ENCODE measurements at places on chromosomes 2 and 18. TPM values are rescaled to one million over a fixed set of nuclear protein-coding genes. Genes with fewer than 3 reads are reported as not detected.

DNA sequence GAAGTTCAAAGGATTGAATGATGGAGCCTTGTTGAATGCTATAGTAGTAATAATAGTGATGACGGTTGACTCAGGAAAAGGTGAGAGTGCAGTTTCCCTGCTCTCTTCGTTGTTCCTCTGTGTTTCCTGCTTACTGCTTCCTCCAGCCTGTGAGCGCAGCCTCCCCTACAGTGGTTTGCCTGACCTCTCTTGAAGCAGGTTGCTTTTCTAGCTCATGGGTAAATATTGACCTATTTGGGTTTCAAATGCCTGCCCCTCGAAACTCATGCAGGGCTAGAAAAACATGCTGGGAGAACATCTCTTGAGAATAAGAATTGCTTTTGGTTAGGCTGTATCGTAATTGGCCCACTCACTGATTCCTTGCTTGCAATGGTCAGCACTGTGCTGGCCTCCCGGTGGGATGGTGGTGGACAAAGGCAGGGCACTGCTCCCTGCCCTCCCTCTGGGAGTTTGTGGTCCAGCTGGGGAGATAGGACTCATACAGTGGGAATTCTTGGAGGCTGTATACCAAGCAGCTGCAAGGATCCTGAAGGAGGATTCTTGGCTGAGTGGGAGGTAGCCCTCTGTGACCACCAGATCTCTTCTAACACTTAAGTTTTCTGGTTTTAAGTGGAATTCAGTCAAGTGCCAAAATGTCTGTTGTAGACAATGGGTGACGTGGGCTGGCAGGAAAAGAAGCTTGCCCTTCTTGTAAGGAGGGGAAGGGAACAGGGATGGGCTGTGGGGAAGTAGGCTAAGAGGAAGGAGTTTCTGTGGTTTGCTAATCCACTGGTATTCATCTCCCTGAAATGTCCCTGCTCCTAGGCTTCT is 5.4 kb upstream of the RNF181 start:
- no peak for DNase-seq

The STARD6 gene
- not detected for total RNA-seq

The MBP gene
- total RNA-seq, result 37.7 TPM

DNA sequence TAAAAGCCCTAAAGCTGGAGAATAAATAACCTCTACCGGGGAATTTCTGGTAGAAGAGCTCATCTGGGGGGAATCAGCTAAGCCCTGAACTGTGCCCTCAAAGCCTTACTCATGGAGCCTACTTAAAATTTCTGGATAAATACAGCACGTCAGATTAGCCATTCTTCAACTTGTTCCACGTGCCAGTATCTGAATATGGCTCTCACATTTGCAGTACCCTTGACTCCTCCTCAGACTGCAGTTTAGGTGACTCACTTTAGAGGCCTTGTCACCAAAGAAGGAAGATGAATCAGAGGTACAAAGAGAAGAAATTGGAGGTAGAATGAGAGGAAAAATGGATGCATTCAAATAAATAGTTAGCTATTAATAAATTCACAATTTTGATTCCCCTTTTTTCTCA is 34.6 kb upstream of the POTEC start:
- no peak for DNase-seq

The KCNG2 gene
- total RNA-seq, result 0.32 TPM

DNA sequence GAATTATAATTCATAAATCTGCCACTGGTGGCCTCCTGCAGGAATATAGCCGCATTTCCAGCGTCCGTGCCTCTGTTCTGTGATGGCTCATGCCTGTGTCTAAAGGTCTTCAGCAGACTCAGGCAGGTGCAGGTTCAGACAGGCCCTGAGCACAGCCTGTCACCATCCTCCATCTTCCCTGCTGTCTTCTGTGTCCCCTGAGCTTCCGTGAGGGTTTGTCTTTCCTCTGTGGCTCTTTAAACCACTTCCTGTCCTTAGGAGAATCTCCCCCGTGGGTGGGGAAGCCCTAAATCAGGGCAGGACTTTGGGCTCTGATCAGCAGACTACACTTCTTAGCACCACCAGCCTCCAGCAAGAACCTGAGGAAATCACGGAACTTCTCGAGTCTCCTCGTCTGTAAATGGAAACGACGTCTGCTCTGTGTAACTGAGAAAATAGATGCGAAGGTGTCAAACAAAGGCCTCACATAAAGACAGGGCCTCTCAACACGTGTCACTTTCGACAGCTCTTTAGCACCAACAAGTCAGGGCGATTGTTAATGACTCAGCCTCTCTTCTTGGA is 24.1 kb upstream of the NFATC1 start:
- peak; percentile 71 for DNase-seq

DNA sequence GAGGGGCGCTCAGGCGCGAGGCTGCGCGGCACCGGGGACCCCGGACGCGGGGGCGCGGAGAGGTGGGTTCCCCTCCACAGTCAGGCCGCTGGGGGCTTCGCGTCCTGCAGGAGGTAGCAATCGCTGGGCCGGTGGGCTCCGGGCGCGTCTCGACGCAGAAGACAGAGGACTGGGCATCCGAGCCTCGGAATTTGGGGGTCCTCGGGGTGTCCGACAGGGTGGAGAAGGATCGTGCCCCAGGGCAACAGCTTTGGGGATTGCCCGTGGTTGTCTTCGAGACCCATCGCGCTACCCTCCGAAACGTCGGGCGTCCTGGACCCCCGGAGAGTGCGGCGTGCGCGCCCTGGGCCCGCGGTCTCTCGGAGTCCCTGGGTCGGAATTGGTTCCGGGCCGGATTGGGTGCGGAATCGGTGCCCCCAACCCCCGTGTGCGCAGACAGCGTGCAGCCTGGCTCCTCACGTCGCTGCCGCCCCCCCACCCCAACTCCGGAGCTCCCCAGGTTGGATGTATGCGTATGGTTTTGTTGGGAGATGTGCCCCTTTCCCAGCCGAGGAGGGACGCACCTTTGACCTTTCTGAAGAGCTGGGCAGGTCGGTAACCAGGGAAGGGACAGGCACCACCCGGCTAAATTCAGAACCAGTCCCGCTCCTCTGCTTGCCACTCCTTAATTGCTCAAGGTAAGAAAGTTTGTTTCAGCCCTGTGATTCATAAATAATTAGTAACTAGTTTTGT is 750 bp downstream of the NPAS2 start:
- DNase-seq, result no peak

GRCh38 chr18:7301094-7301493 is 70.2 kb downstream of the LRRC30 start:
- DNase-seq, result no peak

- no peak for DNase-seq
Measured at GRCh38 chr2:183243758-183244157, 119.5 kb downstream of the NUP35 start.

The HOXD10 gene
- total RNA-seq, result 0.16 TPM

DNA sequence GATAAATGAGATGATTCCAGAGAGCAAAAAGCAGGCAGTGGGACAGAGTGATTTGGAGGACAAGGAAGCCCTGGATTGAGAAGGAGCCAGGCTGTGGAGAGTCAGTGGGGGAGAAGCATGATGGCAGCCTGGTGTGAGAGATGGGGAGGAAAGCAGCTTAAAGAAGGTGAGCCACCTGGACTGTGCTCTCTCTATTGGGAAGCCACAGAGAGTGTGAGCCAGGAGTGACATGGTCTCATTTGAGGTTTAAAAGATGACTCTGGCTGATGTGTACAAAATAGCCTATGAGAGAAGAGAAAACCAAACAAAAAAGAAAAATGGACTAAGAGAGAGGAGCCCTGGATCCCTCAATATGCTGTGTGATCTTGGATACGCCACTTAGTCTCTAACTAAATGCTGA is 12.9 kb upstream of the EPAS1 start:
- no peak for DNase-seq

The SAG gene
- not detected for total RNA-seq

GRCh38 chr2:191691898-191692297 is 14.0 kb downstream of the NABP1 start:
- no peak for DNase-seq

DNA sequence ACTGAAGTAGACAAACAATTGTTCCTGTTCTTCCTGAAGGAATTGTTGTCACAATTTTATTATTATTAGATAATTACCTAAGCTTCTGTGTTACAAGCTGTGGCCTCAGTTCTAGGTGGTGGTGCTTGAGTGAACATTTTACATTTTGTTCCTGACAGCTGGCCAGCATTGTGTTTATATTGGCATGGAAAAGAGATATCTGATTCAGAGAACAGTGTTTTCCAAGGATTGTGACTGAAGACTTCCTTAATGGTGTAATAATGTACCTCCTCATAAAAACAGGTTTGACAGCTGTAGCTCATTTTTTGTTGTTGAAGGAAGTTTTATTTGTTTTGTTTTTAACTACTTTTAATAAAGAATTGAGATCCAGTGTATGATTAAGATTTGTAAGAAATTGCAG is 95.2 kb downstream of the EPB41L5 start:
- no peak for DNase-seq

- no peak for DNase-seq
Measured at GRCh38 chr2:136136931-136137330, 19.0 kb upstream of the CXCR4 start.

DNA sequence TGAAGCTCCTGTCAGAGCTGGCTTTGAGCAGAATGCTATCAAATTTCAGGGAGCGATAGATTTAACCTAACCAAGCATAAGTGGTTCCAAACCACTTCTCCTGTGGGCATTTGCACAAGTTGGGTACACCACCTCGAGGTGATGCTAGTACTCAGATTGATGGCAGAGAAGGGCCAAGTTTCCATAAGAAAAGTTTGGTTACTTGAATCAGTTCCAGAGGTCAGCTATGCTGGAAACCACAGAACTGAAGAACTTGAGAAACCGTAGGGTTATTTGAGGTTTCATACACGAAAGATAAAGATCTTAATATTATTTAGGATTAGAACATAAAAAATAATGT is 238.2 kb upstream of the SOX11 start:
- DNase-seq, result no peak

- no peak for DNase-seq
Measured at GRCh38 chr2:100365434-100365833, 43.1 kb upstream of the LONRF2 start.

- DNase-seq, result no peak
Measured at GRCh38 chr2:160194946-160195345, 5.1 kb downstream of the ITGB6 start.

DNA sequence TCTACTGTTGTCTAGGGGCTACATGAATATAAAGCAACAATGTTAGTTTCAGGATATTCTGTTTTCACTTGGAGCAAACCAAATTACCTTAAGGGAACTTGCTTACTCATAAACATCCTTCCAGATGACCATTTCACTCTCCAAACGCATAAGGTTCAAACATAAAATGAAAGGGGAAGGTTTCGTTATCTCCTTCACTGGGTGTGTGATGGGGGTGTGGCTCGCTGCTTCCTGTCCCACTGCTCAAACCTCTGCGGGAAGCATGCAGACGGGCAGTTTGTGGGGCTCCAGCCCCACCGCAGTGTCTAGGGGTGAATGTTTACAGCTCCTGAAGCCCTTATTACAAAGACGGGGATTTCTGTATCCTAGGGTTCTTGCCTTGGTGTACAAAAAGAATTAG is 1310.9 kb upstream of the TMEFF2 start:
- no peak for DNase-seq

DNA sequence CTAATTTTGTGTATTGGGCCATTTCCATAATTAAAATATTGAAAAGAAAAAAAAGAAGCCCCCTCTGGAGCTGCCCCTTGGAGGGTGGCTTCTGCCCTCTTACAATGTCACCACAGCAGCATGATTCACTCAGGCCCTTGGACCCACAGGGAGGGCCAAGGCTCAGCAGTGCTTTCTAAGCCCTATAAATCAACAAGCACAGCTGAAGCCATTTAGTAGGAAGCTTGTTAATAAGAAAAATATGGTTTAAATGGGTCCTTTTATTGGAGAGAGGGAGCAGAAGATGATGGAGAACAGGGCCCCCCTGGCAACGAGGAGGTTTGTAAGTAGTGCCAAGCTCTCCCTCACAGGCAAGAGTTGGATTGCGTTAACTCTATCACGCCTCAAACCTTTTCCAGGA is 107.6 kb upstream of the FZD7 start:
- no peak for DNase-seq

- DNase-seq, result no peak
Measured at GRCh38 chr2:72326759-72327158, 179.1 kb upstream of the CYP26B1 start.

The MC4R gene
- not detected for total RNA-seq

- DNase-seq, result no peak
Measured at GRCh38 chr2:171225302-171225980, 64.7 kb upstream of the TLK1 start.

The RTTN gene
- total RNA-seq, result 12.2 TPM

DNA sequence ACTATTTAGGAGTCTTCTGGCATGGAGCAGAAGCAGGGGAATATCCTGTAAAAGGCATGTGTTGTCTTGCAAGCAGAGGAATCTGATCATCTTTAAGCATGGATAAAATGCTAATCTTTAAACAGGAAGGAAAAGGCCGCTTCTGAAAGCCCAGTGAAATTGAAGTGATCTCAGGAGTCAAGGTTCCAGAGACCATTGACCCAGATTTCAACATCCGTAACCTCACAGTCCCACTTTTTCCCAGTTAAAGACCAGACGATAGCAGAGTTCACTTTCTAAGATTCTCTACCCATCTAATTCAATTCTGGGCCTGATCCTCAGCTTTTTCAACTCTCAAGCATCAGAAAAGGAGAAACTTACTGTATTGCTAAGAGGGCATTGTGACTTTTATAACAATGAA is 332.2 kb upstream of the LRP1B start:
- DNase-seq, result no peak

The ABCG8 gene
- total RNA-seq, result not detected

DNA sequence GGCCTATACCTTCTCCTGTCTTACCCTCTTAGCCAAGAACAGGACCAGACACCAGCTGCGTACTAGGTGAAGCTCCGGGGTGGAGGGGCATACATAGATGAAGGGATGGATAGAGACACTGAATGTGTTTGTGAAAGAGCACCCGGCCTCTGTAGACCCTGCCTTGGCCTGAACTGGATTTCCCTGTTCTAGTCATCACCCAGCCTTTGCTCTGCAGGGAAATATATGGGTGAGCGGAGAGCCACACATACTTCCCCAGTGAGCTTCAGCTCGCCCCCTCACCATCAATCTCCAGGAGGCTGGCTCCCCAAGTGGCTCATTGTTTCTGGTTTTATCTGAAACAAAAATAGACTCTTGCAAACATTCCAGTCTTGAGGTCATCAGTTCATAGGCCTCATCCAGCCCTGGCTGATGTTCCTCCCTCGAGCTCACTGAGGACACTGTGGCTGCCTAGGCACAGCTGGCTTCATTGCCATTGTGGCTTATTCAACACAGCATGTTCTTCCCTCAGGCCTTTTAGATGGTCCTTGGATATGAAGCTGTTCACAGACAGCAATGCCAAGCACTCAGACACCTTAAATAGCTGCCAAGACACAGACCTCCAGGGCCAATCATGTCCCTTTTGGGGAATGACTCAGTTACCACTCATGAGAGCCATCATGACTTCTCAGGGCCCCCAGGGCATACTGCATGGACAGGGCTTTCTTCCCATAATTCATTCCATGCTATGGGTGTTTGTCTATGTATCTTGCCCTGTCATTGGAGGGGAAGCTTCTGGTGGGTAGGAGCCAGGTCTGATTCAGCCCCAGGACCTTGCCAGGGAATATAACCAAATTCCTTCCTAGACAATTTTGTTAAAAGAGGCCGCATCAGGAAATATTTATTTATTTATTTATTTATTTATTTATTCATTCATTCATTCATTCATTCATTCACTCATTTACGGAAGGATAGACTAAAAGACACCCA is 82.4 kb downstream of the TTC32 start:
- DNase-seq, result no peak

The TMEM163 gene
- 0.38 TPM for total RNA-seq

- DNase-seq, result no peak
Measured at GRCh38 chr2:114614592-114614991, 172.2 kb downstream of the DPP10 start.

The HOXD13 gene
- total RNA-seq, result not detected

Data from cardiac septum (tissue), 1 donor.